ENCODE measurements at places on chromosomes 12 and 14.
A peak's percentile ranks its signal among the peaks of the same experiment; 100 is the strongest.

- no peak for DNase-seq
Measured at GRCh38 chr12:25651931-25652330, 98.8 kb upstream of the LMNTD1 start.

GRCh38 chr12:125148316-125148715 lies 83.1 kb downstream of the AACS start:
- no peak for DNase-seq

DNA sequence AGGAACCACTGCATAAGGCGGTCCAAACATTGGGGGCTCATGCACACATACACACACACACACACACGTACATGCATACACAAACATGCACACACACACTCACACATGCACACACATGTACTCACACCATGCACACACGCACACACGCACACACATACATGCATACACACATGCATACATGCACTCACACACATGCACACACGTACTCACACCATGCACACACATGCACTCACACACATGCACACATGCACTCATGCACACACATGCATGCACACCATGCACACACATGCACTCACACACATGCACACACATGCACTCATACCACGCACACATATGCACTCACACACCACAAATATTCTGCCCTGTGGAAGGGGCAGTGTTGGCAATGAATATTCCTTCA lies 22.1 kb downstream of the OAS2 start:
- DNase-seq = no peak

DNA sequence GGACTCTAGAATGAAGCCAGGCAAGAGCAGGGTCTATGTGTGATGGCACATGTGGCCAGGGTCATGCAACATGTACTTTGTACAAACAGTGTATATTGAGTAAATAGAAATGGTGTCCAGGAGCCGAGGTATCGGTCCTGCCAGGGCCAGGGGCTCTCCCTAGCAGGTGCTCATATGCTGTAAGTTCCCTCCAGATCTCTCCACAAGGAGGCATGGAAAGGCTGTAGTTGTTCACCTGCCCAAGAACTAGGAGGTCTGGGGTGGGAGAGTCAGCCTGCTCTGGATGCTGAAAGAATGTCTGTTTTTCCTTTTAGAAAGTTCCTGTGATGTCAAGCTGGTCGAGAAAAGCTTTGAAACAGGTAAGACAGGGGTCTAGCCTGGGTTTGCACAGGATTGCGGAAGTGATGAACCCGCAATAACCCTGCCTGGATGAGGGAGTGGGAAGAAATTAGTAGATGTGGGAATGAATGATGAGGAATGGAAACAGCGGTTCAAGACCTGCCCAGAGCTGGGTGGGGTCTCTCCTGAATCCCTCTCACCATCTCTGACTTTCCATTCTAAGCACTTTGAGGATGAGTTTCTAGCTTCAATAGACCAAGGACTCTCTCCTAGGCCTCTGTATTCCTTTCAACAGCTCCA lies 39.6 kb downstream of the DAD1 start:
- no peak for DNase-seq

GRCh38 chr14:34387974-34388516 lies 74.0 kb downstream of the SPTSSA start:
- no peak for DNase-seq

DNA sequence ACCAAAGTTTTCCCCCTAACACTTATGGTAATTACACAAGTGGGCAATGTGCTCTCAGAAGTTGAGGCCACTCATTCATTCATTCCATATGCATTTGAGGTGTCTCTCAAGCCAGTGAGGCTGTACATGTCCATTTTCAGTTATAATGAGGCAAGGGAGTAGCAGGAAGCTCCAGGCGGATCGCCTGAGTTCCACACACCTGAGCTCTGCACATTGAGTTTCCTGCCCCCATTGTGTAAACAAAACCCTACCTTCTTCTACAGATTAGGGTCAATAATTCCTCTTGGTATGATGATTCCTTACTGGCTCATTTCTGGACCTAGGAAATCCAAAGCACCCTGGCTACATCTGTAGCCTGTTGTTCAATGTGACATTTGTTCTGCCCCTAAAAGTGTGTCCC lies 555.3 kb downstream of the MED13L start:
- DNase-seq = no peak

- peak; percentile 6 for DNase-seq
Measured at GRCh38 chr12:69189378-69189978, 49.9 kb upstream of the CPSF6 start.

GRCh38 chr14:36279306-36280190 lies 40.9 kb downstream of the MBIP start:
- DNase-seq = no peak
